Cardiac muscle cell (in vitro differentiated cells and primary cell): ENCODE measurements at places on chromosomes 11 and 22. TPM values are rescaled to one million over a fixed set of nuclear protein-coding genes. Genes with fewer than 3 reads are reported as not detected.

Gene HINFP
- 21.6 and 28.2 TPM in 2 replicates for total RNA-seq

Gene DUSP8
- 0.51 and 0.60 TPM in 2 replicates for total RNA-seq

Gene FGF4
- total RNA-seq: not detected in 2 replicates

Gene PCNX3
- total RNA-seq: 40.9 and 42.7 TPM in 2 replicates

Gene OSBP2
- total RNA-seq: 19.4 and 39.2 TPM in 2 replicates

Gene KCNA4
- total RNA-seq: 1.4 and 7.1 TPM in 2 replicates

Gene DCPS
- 13.1 and 16.5 TPM in 2 replicates for total RNA-seq

Gene BBOX1
- not detected in 2 replicates for total RNA-seq

Gene RHBDD3
- total RNA-seq: 88.6 and 102 TPM in 2 replicates

Gene FAM180B
- not detected in 2 replicates for total RNA-seq

Gene LMO2
- 25.6 and 28.6 TPM in 2 replicates for total RNA-seq

Gene FXYD6
- total RNA-seq: 324 and 403 TPM in 2 replicates

Gene TH
- not detected in 2 replicates for total RNA-seq

Gene LRRC32
- 15.9 and 21.8 TPM in 2 replicates for total RNA-seq

Gene RFPL2
- total RNA-seq: 0.25 and 0.51 TPM in 2 replicates

Gene KRTAP5-11
- total RNA-seq: not detected in 2 replicates

Gene OR8D4
- total RNA-seq: not detected in 2 replicates

Gene WEE1
- 63.8 and 95.9 TPM in 2 replicates for total RNA-seq

Gene MUC2
- total RNA-seq: 0.03 TPM in 1 of 2 replicates, not detected in the other

Gene TBX10
- not detected in 2 replicates for total RNA-seq

Gene OR8A1
- not detected in 2 replicates for total RNA-seq

Gene OR10G8
- not detected in 2 replicates for total RNA-seq

Gene SPA17
- total RNA-seq: 5.3 and 9.3 TPM in 2 replicates

Gene CEND1
- 1.6 and 7.6 TPM in 2 replicates for total RNA-seq

Gene TRIM49
- not detected in 2 replicates for total RNA-seq

Gene SMC1B
- total RNA-seq: 0.15 TPM in 1 of 2 replicates, not detected in the other

Gene STK33
- total RNA-seq: 10.3 and 18.0 TPM in 2 replicates

Gene MFRP
- total RNA-seq: not detected in 2 replicates

Gene PDGFD
- 97.0 and 105 TPM in 2 replicates for total RNA-seq

Gene HTR3B
- total RNA-seq: not detected in 2 replicates

Gene NTM
- 0.32 and 1.1 TPM in 2 replicates for total RNA-seq

Gene TRIM51
- total RNA-seq: not detected in 2 replicates

Gene MMP8
- not detected in 2 replicates for total RNA-seq

Gene TMEM126B
- 39.5 and 68.1 TPM in 2 replicates for total RNA-seq

Gene MYOD1
- not detected in 2 replicates for total RNA-seq

Gene GAB4
- total RNA-seq: not detected in 2 replicates

Gene C11orf16
- total RNA-seq: not detected in 2 replicates

Gene FIBIN
- total RNA-seq: 1.8 TPM in 2 replicates

Gene KDM4F
- not detected in 2 replicates for total RNA-seq

Gene RIMBP3B
- 1.7 and 1.9 TPM in 2 replicates for total RNA-seq

Gene FAM181B
- total RNA-seq: 0.60 and 0.99 TPM in 2 replicates
